Activated CD8-positive, alpha-beta T cell treated with anti-CD3 and anti-CD28 coated beads, Interleukin-2, amount 10 ng/mL, durations not matched to agents 7 days and 5 days (primary cell): ENCODE measurements at places on chromosomes 4 and X.
A peak's percentile ranks its signal among the peaks of the same experiment; 100 is the strongest.

- no peaks in the 10 kb centered on the region for H3K27me3 ChIP-seq
- H3K36me3 ChIP-seq, result no peaks in the 10 kb centered on the region
Observed at GRCh38 chrX:100663642-100664041, 19.6 kb downstream of the SRPX2 start.

- H3K4me1 ChIP-seq, result no peaks in the 10 kb centered on the region
- H3K27ac ChIP-seq, result no peak overlapping the region
- H3K36me3 ChIP-seq, result no peaks in the 10 kb centered on the region
- no peak for DNase-seq
Observed at GRCh38 chr4:20589436-20589835, 110.8 kb upstream of the PACRGL start.

GRCh38 chrX:9865804-9866472, 79.7 kb downstream of the SHROOM2 start:
- DNase-seq, result no peak
- no peaks in the 10 kb centered on the region for H3K4me1 ChIP-seq
- H3K4me3 ChIP-seq, result no peak overlapping the region
- peaks cover 23% of the 10 kb centered on the region for H3K27me3 ChIP-seq
- H3K36me3 ChIP-seq, result no peaks in the 10 kb centered on the region

DNA sequence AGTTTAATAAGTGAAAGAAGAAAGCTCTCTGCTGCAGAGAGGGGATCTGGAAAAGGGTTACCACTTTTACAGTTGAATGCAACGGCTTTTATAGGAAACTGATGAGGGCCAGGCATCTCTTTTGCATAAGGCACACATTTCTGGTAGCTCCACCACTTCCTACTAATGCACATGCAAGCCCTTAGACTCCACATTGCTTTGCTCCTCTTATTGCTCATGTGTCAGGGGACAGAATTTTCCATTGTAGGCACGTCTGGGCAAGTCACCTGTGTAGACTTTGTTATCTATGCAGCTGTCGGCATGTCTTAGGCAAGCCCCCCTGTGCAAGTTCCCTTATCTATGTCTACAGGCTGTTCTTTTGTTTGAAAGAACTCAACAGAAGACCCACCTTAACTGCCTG, 294.6 kb upstream of the STS start:
- no peaks in the 10 kb centered on the region for H3K4me1 ChIP-seq
- no peak overlapping the region for H3K27ac ChIP-seq
- DNase-seq, result no peak
- no peaks in the 10 kb centered on the region for H3K27me3 ChIP-seq

GRCh38 chr4:127249066-127249766, 383.5 kb upstream of the INTU start:
- no peak for DNase-seq
- H3K36me3 ChIP-seq, result no peaks in the 10 kb centered on the region
- H3K27me3 ChIP-seq, result no peaks in the 10 kb centered on the region

- H3K36me3 ChIP-seq, result no peaks in the 10 kb centered on the region
- H3K27ac ChIP-seq, result no peak overlapping the region
- no peaks in the 10 kb centered on the region for H3K27me3 ChIP-seq
- no peak overlapping the region for H3K4me3 ChIP-seq
Observed at GRCh38 chr4:74692972-74693371, 101.4 kb downstream of the BTC start.

DNA sequence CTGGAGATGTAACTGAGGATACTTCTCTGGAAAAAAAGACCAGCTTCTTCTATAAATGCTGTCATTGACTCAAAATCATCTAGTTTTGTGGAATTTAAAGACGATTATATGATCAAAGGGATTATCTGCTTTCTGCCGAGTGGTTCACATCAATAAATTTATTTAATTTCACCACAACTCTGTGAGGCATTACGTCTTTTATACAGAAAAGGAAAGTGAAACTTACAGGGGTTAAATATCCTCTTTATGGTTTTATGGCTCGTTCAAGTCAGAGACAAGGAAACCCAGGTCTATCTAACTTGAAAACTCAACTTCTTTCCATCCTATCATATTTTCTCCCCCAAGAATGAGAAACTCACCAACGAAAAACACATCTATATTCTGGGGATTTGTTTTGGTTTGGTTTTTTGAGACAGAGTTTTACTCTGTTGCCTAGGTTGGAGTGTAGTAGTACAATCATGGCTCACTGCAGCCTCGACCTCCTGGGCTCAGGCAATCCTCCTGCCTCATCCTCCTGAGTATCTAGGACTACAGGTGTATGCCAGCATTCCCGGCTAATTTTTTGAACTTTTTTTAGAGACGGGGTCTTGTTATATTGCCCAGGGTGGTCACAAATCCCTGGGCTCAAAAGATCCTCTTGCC, 377.9 kb upstream of the EMCN start:
- DNase-seq, result no peak
- H3K4me3 ChIP-seq, result peak overlapping the region; percentile 75
- peaks cover 16% of the 10 kb centered on the region for H3K4me1 ChIP-seq
- peak overlapping the region; percentile 83 for H3K27ac ChIP-seq
- H3K36me3 ChIP-seq, result peaks cover 3% of the 10 kb centered on the region

DNA sequence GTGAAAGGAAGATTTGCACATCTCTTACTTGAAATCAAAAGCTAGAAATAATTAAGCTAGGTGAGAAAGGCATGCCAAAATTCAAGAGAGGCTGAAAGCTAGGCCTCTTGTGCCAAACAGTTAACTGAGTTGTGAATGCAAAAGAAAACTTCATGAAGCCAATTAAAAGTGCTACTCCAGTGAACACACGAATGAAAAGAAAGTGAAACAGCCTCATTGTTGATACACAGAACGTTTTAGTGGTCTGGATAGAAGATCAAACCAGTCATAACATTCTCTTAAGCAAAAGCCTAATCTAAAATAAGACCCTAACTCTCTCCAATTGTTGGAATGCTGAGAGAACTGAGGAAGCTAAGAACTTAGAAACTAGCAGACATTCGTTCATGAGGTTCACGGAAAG, 122.3 kb downstream of the UNC5C start:
- H3K36me3 ChIP-seq, result no peaks in the 10 kb centered on the region
- H3K27me3 ChIP-seq, result no peaks in the 10 kb centered on the region
